ENCODE measurements at places on chromosomes 16 and 17.
A peak's percentile ranks its signal among the peaks of the same experiment; 100 is the strongest.

- DNase-seq, result no peak
Observed at GRCh38 chr17:73311428-73311780, 397 bp downstream of the CDC42EP4 start.

- peak; percentile 53 for DNase-seq
Observed at GRCh38 chr16:87324411-87325275, 7.5 kb upstream of the C16orf95 start.

GRCh38 chr17:5099271-5099670 lies 12.4 kb downstream of the ZNF232 start:
- no peak for DNase-seq

- DNase-seq, result no peak
Observed at GRCh38 chr16:57728336-57729181, 7.0 kb upstream of the KATNB1 start.

GRCh38 chr16:87691686-87692079 lies 74.1 kb downstream of the KLHDC4 start:
- no peak for DNase-seq

DNA sequence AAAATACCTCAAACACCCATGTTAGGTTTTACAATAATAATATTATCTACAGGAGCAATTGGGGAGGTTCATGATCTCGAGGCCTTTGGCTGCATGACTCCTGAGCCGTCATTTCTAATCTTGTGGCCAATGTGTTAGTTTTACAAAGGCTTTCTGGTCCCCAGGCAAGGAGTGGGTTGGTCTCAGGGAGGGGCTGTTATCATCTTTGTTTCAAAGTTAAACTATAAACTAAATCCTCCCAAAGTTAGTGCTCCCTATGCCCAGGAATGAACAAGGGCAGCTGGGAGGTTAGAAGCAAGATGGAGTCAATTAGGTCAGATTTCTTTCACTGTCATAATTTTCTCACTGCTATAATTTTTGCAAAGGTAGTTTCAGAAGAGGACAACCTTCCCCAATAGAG lies 9.1 kb upstream of the CCL5 start:
- DNase-seq, result peak; percentile 55

GRCh38 chr16:50505714-50506542 lies 42.3 kb upstream of the NKD1 start:
- no peak for DNase-seq

DNA sequence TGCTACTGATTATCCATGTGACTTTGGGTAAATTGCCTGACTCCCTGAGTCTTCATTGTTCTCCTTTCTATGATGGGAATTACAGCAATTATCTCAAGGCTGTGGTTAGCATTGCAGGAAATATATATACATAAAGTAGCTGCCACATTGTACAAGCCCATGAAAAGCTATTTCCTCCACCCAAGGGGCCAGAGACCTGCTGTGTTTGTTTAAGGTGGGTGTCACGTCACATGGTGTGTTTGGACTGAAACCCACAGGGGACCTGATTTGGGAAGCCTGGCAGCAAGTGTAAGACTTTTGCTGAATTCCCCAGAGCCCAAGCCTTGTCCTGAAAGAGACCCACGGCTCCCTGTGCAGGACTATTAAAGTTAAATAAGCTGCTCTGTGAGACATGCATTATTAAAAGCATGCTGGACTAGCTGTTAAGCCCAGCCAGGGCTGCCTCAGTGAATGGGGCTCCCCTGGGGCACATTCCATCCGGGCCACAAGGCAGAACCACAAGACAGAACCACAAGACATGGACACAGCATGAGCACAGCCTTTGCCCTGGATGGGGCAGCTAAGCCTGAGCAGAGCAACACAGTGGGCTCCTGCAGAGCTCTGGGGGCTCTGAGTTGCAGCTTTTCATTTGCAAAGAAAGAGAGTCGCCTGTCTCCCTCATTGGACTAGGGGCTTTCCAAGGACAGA lies 148.9 kb downstream of the SPACA3 start:
- DNase-seq, result no peak

GRCh38 chr16:49542391-49542891 lies 168.8 kb downstream of the C16orf78 start:
- DNase-seq, result no peak

DNA sequence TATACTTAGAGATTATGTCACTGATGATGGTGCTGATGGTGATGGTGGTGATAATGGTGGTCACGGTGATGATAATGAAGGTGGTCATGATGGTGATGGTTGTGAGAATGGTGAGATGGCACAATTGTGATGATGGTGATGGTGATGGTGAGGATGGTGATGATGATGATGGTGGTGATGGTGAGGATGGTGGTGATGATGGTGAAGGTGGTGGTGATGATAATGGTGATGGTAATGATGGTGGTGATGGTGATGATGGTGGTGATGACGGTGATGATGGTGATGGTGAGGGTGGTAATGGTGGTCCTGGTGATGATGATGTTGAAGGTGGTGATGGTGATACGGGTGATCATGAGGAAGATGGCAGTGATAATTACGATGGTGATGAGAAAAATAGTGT lies 5.5 kb upstream of the CDT1 start:
- DNase-seq, result no peak

- no peak for DNase-seq
Observed at GRCh38 chr17:3792481-3792880, 8.5 kb downstream of the ITGAE start.

- peak; percentile 44 for DNase-seq
Observed at GRCh38 chr16:3266873-3267537, 10.6 kb upstream of the MEFV start.

GRCh38 chr16:53434377-53435065 lies at the start of gene RBL2:
RBL2 (plus strand) TSS chr16:53434471; CDS start chr16:53434557, 86 bp downstream.
- DNase-seq, result peak; percentile 86

- DNase-seq, result no peak
Observed at GRCh38 chr17:80071116-80071841, 30.1 kb upstream of the GAA start.

DNA sequence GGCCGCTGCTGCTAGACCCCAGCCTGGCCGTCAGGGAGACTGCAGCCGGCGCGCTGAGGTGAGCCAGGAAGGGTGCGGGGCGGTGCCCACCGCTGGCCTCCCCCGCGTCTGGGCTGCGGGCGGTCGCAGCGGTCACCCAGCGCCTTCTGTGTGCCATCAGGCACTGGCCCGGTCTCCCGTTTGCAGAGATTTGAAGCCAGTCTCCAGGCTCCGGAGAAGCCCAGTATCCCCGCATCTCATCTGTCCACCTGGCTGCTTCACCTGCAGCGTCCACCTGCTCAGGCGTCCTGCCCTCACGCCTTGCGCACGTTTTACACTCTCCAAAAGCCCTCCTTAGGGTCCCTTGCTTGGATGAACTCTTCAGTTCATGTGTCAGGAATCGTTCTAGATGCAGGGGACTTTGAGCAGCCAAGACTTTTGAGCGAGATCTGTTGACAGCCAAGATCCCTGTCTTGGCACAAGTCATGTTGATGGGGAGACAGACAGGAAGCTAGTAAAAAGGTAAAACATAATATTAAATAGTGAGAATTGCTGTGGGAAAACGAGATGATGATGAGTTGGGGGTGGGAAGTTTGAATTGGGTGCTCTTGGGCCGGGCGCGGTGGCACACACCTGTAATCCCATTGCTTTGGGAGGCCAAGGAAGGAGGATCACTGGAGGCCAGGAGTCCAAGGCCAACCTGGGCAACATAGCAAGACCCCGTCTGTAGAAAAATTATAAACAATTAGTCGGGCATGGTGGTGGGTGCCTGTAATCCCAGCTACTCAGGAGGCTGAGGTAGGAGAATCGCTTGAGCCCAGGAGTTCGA lies 916 bp downstream of the HEATR3 start:
- DNase-seq, result no peak

DNA sequence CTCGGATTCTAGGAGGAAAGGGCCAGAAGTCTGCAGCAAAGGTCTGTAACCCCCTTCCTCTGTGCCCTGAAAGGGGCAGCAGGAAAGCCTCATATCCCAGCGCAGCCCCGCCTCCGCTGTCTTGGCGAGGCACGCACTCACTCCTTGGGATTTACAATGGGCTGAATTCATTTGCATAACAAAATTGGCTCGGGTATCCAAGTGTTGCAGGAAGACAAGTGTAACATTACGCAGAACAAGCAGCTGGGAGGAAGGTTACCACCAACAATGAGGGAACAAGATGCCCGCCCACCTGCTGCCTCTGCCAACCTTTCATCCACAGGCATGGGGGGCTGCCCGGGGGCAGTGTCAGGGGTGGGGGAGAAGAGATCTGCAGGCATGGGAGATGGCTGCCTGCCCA lies 130.4 kb downstream of the MRM1 start:
- DNase-seq, result no peak

DNA sequence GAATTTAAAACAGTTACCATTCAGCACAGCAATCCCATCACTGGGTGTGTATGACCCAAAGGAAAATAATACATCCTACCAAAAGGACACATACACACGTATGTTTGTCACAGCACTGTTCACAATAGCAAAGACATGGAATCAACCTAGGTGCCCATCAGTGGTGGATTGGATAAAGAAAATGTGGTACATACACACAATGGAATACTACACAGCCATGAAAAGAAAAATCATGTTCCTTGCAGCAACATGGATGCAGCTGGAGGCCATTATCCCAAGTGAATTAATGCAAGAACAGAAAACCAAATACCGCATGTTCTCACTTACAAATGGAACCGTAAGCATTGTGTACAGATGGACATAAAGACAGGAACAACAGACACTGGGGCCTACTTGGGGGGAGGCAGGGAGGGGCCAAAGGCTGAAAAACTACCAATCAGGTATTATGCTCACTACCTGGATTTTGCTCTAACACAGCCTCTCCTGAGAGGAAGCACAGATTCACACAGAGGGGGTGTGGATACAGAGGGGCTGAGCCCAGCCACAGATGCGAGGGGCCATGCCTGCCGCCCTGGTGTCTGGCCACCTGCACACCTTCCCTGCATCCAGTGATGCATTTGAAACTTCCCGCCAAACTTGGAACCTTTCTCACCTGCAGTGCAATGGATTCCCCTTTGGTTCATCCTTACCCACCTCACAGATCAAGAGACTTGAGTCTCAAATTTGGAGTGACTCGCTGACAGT lies 55.9 kb downstream of the USP22 start:
- DNase-seq, result no peak

GRCh38 chr16:17757808-17758207 lies 287.0 kb upstream of the XYLT1 start:
- no peak for DNase-seq

DNA sequence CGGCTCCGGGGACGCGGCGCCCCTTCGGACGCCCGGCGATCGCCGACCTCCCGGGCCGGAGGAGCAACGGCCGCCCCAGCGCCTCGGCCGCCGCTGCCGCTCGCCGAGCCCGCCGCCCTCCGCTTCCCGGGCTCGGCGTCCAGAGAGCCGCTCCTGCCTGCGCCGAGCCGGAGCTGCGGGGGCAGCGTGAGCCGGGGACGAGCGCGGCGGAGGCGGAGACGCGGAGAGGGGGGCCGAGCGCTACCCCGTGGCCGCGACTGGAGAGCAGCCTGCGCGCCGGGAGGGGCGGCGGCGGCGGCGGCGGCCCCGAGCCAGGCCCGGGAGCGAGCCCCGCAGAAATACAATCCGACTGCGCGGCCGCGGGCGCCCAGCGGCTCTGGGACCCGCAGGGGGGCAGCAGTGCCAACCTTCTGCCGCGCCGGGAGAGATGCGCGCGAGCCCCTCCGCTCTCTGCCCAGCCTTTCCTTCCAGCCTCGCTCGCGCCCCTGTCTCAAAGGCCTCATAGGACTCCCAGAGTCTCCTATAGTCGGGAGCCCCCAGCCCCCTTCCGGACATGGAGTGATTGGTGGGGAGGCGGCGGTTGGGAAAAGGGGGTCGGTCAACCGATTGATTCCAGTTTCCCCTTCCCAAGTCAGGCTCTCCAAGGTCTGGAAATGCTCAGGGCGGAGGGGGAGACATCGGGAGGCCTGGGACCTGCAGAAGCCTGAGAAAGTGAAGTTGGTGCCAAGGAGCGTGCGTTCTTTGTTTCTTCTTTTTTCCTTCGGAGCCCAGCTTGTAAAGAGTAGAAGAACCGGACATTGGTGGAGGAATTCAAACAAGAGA lies 1.0 kb upstream of the SDK2 start:
- DNase-seq, result no peak

DNA sequence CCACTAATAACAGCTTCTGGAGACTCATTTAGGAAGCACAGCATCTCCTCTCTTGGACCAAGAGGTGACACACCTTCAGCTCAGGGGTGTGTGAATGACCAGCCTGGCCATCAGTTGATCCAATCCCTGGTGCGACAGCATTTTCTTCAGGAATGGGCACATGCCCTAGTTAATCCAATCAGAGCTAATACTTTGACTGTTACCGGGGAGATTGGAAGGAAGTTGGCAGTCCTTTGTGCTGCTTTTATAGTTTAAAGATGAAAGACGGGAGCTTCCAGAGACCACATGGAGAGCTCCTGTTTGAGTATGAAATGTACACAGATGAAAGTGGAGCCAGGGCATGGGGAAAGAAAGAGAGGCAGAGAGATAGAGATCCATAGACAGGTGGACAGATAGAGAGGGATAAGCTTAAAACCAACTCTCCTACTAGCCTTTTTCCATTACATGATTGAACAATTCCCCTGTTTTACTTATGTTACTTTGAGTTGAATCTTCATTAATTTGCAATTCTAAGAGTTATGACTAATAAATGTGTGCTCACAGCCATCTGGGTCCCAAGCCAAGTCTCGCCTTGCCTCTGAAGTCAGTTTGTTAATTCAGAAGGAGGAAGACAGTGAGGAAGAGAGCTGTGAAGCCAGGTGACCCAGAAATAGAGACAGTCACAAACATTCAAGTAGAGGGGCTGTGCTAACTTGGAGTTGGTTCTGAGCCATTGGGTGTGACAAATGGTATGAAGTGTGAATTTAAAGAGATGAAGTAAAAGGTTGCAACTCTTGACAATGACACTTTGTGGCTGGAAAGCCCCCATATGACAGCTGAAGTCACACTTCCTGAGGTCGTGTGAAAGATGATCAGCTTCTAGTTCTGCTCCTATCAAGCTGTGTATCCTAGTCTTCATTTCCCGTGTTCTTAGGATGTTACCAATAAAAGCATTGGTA lies 120.0 kb upstream of the GOT2 start:
- no peak for DNase-seq

DNA sequence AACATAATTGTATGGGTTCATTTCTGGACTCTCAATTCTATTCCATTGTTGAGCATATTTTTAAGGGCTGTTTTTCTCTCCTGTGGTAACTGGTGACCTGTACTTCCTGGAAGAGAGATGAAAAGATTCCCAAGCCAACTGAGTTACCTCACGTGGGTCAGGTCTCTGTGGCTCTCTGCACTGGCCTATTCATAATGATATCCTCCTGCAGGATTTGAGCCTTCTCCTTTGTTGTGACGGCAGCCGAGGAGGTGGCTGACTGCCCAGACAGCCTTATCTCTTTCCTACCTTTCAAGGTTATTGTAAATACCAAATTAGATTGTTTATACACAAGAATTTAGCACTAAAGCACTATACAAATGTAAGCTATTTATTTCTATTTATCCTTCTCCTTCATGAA lies 2.7 kb upstream of the ACE start:
- no peak for DNase-seq

All from CD4-positive, alpha-beta T cell treated with Interleukin-17A for 1 hour (primary cell).